Naive thymus-derived CD8-positive, alpha-beta T cell (primary cell): ENCODE measurements at places on chromosomes 6 and 20. TPM values are rescaled to one million over a fixed set of nuclear protein-coding genes. Genes with fewer than 3 reads are reported as not detected.

DNA sequence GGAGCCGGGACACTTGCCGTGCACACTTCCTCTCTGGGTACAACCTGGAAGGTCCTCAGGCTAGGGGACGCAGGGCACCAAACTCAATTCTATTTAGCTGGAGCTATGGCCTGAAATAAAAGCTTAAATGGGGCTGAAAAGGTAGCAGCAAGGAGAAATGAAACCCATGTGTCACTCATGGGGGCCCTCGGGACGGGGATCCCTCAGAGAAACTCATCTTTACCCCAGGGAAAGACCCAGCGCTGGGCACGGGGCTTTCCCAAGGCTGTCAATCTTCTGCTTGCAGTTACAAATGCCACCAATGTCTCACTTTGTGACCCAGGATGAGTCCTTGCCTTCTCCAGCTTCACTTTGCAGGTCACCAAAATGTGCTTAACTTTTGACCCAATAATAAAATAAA, 16.5 kb downstream of the SNAI1 start:
- DNase-seq: peak; percentile 37

- no peak for DNase-seq
Measured at GRCh38 chr6:37200085-37200484, 30.1 kb downstream of the PIM1 start.

GRCh38 chr6:21039926-21040325, 505.7 kb downstream of the CDKAL1 start:
- no peak for DNase-seq

GRCh38 chr20:17573463-17573862, 3.6 kb downstream of the DSTN start:
- DNase-seq: no peak

ALDH5A1 gene
- total RNA-seq: 20.7 TPM

DNA sequence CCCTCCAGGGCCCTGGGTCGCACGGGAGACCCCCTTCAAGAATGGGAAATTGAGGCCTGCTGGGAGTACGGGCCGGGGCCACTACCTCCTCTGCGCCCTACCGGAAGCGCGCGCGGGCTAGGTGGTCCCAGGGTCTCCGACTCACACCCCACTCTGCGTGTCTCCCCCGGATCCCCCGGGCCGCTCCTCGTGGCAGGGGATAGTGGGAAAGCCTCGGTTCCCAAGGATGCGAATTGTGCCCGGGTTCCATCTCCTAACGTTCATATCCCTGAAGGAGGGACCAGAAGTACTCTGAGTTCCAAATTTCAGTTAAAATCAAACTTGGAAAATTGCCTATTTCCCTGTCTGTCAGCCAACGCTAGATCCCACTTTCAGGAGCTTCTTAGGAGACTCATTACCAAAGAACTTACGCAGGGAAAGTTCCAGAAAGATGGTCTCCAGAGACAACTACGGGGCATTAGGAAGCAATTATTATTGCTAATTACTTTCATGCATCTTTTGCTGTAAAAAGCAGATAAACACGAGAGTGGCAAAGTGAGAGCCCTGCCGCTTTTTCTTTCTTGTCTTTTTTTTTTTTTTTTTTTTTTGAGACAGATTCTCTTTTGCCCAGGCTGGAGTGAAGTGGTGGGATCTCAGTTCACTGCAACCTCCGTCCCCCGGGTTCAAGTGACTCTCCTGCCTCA, 858 bp downstream of the FAM83D start:
- DNase-seq: no peak

- no peak for DNase-seq
Measured at GRCh38 chr6:106670236-106670635, 40.9 kb downstream of the QRSL1 start.

- DNase-seq: no peak
Measured at GRCh38 chr20:4949833-4950178, 51.5 kb downstream of the SLC23A2 start.

GRCh38 chr6:51619042-51619799, 468.2 kb downstream of the PKHD1 start:
- no peak for DNase-seq

SNAI1 gene
- 1.5 TPM for total RNA-seq

PPP1R16B gene
- total RNA-seq: 33.6 TPM

DNA sequence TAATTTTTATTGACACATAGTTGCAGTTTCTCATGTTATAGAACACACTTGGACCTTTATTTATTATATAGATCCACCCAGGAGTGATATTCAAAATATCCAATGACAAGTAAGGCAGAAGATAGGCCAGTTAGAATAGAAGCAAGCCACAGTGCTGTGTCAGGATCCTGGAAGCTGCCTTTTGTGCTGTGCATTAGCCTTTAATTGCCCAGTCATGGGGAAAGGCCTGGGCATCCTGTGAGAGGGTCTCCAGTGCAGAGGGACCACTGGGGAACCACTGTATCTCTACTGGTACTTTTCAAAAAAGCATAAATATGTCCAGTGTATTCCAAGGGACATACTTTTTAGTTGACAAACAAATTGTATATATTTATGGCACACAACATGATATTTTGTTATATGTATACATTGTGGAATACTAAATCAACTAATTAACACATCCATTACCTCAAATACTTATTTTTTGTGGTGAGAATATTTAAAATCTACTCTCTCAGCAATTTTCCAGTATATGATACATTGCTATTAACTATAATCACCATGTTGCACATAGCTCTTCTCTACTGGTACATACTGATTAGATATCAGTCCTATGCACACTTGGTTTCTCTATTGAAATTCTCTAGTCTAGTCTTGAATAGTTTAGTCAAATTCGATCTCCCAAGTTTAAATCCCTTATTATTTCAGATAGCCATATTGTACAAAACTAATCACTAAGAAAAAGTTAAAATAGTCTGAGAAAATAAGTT, 59.5 kb downstream of the CDC40 start:
- DNase-seq: no peak

GRCh38 chr6:137737836-137738596, 129.0 kb upstream of the TNFAIP3 start:
- no peak for DNase-seq

- no peak for DNase-seq
Measured at GRCh38 chr6:101847690-101848089, 454.2 kb downstream of the GRIK2 start.

DNA sequence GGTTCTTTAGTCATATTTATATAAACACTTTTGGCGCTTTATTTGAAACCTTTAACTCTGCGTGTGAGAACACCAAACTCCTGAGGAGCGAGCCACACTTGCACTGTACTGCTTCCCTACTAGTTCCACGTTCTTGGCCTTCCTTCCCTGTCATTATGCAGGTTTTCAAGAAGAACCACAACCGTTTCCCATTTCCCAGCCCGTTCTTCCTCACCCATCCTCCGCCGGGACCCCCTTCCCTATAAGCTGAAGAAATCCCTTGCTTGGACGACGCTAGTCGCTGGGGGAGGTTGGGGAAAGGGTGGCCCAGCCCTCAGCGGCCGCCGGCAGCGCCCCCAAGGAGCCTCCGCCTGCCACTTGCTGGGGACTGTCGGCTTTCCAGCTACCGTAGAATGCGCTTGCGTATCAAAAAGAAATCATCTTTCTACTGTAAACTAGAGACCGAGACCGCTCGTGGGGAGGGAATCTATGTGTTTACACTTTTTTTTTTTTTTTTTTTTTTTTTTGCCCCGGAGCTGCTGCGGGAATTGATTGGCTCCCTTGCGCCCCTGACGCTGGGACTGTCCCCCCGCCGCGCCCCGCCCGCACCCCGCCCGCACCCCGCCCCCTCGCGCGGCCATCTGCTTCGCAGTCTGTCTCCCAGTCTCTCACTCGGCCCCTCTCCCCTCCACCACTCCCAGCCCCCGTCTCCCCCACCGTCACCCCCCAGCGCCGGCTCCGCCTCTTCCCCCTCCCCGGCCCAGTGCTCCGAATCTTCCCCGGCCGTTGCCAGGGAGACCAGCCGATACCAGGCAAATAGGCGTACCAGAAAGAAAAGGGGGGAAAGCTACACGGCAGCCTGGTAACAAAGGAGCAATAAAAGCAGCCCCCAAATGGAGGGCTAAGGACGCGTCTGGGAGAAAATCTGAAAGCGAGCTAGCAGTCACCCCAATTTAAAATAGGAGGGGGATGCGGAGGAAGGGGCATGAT, 2.3 kb upstream of the MARCKS start:
- DNase-seq: no peak

PACSIN1 gene
- 0.41 TPM for total RNA-seq

GSTA2 gene
- not detected for total RNA-seq

DNA sequence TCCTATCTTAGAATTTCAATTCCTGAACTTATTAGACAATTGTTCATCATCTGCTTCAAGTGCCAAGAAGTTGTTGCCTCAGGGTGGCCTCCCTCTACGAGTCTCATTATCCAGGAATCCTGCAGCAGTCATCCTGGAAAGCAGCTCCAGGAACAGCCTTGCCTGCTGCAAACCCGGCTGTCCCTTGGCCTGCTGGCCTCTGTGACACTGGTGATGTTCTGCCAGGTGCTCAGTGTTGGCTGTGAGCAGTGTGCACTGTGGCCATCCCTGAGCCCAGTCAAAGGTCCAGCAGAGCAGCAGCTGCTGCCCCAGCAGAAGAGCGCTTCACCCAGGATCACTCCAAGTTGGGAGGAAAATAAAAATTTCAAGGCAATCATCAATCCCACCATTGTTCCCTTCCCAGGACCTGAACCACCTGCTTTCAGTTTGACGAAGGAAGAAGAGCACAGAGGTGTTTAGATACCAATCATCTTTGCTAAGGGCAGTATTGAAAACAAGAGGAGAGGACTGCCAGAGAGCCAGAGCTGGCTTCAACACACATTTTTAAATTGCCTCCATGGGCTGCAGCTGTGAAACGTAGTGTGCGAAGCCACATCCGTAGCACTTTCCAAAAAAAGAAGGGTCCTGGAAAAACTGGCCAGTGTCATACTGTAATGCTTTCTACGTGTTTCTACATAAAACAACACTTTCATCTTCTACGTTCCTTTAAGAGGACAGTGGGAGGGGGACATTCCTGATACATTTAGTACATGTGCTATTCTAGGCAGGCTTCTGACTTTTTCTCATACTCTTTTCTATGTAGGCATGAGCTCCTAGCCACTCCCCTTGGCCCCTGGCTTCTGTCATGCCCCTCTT, 7.2 kb upstream of the FAM50B start:
- DNase-seq: no peak

GRCh38 chr20:23628402-23629016, 9.2 kb downstream of the CST3 start:
- no peak for DNase-seq

GRCh38 chr6:129730477-129731165, 20.6 kb upstream of the ARHGAP18 start:
- DNase-seq: no peak

GRCh38 chr6:137136065-137136464, 37.4 kb downstream of the IL22RA2 start:
- DNase-seq: no peak

DNA sequence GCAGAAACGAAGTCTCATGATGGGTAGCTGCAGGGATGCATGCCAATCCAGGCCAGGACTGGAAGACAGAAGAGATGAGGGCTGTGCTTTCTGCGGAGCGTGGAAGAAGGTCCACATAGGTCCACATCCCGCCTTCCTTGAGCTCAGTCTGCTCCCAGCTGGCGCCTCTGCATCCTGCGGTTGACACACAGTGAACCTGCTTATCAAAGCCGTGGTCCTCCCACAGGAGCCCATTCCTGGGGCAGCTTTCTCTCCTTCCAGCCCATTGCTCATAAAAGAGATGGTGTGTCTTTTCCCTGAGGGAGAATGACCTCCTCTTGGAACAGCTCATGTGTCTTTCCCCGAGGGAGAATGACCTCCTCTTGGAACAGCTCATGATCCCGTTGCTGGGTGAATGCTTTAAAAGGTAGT, 225.4 kb downstream of the CDH4 start:
- no peak for DNase-seq

DNA sequence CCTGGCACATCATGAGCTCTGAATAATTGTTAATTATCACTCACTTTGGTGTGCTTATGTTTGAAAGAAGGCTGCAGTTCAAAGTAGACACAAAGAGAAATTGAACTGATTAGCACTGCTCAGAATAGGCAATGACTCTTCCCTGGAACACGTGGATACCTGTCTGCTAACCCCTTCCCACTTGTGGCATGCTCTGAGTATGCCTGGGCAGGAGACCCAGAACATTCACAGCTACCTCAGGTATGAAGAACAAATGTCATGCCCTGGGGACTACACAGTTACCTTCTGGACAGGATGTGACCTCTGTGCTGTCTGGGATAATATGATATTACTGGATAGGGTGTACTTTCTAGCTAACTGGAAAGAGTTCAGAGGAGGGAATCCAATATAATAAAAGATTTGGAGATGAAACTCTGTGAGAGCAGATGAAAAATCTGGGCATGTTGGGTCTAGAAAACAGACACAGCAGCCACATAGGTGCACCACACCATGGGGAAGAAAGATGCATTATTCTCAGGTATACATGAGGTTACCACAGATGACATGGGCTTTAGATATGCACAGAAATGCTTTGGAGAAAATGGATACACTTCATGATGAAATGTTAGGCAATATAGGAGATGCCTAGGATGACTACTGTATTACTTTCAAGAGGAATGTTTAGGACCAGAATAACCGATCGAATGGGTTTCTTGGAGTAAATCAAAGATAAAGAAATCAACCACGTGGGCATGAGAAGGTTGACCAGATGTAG, 324.2 kb upstream of the PREP start:
- no peak for DNase-seq

MEI4 gene
- 0.14 TPM for total RNA-seq

GRCh38 chr6:26520237-26520849, 17.8 kb upstream of the HMGN4 start:
- peak; percentile 72 for DNase-seq

GRCh38 chr6:46305833-46306232, 135.1 kb upstream of the ENPP5 start:
- no peak for DNase-seq

DNA sequence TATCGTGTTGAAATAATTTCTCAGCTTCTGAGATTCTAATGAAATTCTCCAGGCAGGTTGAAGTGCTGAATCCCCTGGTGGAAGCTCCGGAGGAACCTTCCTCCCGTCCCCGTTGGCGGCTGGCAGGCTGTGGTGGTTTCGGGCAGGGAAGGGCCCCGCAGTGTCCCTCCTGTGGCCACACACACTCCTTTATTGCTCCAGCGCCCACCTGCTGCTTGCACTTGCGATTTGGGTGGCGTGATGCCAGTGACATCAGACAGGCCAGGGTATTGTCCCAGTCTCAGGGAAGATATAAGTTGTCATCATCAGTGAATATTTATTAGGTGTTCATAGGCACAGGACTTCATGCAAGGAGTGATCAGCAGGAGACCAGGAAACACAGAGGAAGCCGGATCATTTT, 530.4 kb downstream of the QKI start:
- DNase-seq: no peak

GRCh38 chr6:92979281-92979680, 440.1 kb downstream of the EPHA7 start:
- DNase-seq: no peak
